Endothelial cell of umbilical vein (primary cell): ENCODE measurements at places on chromosomes 6 and 20. TPM values are rescaled to one million over a fixed set of nuclear protein-coding genes. Genes with fewer than 3 reads are reported as not detected.

The STK4 gene
- 28.2 and 29.6 TPM in 2 replicates for total RNA-seq

The DLL1 gene
- total RNA-seq, result 2.0 and 2.3 TPM in 2 replicates

The HTR1E gene
- total RNA-seq, result not detected in 2 replicates

The FAM184A gene
- 0.84 and 0.95 TPM in 2 replicates for total RNA-seq

The HMGCLL1 gene
- total RNA-seq, result not detected in 2 replicates

The PGC gene
- not detected in 2 replicates for total RNA-seq

The LAMA4 gene
- 629 TPM in 2 replicates for total RNA-seq

The IL17F gene
- total RNA-seq, result not detected in 2 replicates

The SEL1L2 gene
- total RNA-seq, result not detected in 2 replicates

The IGF2R gene
- 59.7 and 60.2 TPM in 2 replicates for total RNA-seq

The EPB41L1 gene
- total RNA-seq, result 11.1 and 12.2 TPM in 2 replicates

The CARMIL1 gene
- 8.7 and 8.8 TPM in 2 replicates for total RNA-seq

The PHACTR3 gene
- total RNA-seq, result not detected in 2 replicates

The APOBEC2 gene
- total RNA-seq, result not detected in 2 replicates

The MLN gene
- total RNA-seq, result not detected in 2 replicates

The NANP gene
- total RNA-seq, result 7.5 and 8.0 TPM in 2 replicates

The PRDM13 gene
- not detected in 2 replicates for total RNA-seq

The LST1 gene
- 1.00 and 2.0 TPM in 2 replicates for total RNA-seq

The DOK5 gene
- 5.7 and 14.2 TPM in 2 replicates for total RNA-seq

The DEF6 gene
- 0.77 and 1.0 TPM in 2 replicates for total RNA-seq

The TXNDC5 gene
- 1,581 and 1,665 TPM in 2 replicates for total RNA-seq

The C20orf144 gene
- not detected in 2 replicates for total RNA-seq

The GMDS gene
- 23.5 TPM in 2 replicates for total RNA-seq

The STX11 gene
- 4.7 and 6.0 TPM in 2 replicates for total RNA-seq

The JPH2 gene
- total RNA-seq, result not detected in 2 replicates

The PAK5 gene
- total RNA-seq, result not detected in 2 replicates

The SPAG4 gene
- total RNA-seq, result 3.7 and 7.2 TPM in 2 replicates

The C20orf96 gene
- total RNA-seq, result 17.0 and 20.0 TPM in 2 replicates

The SNX21 gene
- 11.9 and 14.9 TPM in 2 replicates for total RNA-seq

The PFDN4 gene
- total RNA-seq, result 37.9 and 44.2 TPM in 2 replicates
